Stimulated activated CD4-positive, alpha-beta T cell treated with anti-CD3 and anti-CD28 coated beads, Interleukin-15, amount 100 ng/mL, for 1 hour (primary cell): ENCODE measurements at places on chromosomes 1 and 21.

- DNase-seq = no peak
Observed at GRCh38 chr1:10614377-10615225, 139.9 kb downstream of the PEX14 start.

DNA sequence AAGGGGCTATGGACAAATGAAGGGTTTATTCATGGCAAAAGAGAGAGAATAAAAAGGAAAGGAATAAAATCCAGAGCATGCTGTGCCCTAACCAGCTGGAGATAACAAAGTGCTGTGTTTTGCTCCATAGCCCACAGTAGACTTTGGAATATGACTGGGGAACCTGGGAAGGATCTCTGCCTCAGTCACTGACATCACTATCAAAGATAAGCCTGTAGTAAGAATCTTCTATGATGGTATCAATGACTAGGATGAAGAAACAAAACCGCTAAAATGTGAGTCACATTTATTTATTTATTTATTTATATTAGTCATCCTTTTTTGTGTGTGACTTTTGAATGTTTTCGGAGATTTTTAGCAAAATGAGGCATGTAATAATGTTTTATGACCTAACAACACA is 56.3 kb downstream of the NVL start:
- no peak for DNase-seq

- no peak for DNase-seq
Observed at GRCh38 chr1:38577937-38578270, 281.7 kb downstream of the RRAGC start.

DNA sequence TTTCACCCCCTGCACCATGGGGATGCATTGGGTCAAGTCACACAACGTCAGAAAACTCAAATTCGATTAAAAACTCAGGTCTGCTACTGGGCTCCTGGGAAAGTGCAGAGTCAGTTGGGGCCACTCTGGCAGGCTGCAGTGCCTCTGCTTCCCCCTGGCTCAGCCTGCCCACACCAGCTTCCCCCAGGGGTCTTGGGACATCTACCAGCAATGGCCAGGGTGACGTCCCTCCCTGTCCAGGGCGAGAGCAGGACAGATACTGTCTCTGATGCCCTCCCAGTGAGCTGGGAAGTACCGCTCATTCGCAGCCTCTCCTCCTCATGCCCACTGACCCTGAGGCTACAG is 106.2 kb upstream of the COL6A1 start:
- no peak for DNase-seq

- DNase-seq = no peak
Observed at GRCh38 chr1:76093522-76094312, 19.2 kb downstream of the ST6GALNAC3 start.

DNA sequence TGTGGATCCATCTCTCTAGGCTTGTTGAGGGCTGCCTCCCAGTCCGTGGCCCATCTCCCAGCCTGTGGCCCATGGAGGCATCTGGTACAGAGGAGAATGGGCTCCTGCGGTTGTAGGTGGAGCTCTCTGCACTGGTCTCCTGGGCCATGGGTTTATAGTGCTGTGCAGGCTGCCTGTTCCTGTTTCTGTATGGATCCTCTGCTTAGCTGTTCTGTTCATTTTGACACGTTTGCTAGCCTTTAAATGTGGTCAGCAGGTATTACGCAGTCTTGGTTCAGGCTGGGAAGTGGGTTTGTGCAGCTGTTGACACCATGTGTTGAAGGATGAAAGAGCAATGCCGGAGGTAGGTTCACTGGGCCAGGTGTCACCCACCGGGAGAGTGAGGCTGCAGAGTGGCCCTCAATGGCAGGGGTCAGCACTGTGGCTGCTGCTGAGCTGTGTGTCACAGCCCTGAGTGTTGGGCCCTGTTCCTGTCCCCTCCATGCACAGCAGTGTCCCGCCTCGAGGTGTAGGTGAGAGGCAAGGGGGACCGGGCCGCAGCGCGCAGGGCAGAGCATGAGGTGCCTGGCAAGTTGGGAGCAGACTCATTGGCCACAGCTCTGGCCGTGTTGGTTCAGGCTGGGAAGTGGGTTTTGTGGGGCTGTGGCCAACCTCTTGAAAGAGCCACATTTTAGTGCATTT is 39.0 kb downstream of the SNAP47 start:
- no peak for DNase-seq

GRCh38 chr1:39984951-39985350 is 30.0 kb downstream of the MFSD2A start:
- DNase-seq = no peak

- no peak for DNase-seq
Observed at GRCh38 chr1:39933956-39934941, 20.7 kb upstream of the MFSD2A start.

- no peak for DNase-seq
Observed at GRCh38 chr1:25948641-25949040, 42.4 kb upstream of the STMN1 start.

DNA sequence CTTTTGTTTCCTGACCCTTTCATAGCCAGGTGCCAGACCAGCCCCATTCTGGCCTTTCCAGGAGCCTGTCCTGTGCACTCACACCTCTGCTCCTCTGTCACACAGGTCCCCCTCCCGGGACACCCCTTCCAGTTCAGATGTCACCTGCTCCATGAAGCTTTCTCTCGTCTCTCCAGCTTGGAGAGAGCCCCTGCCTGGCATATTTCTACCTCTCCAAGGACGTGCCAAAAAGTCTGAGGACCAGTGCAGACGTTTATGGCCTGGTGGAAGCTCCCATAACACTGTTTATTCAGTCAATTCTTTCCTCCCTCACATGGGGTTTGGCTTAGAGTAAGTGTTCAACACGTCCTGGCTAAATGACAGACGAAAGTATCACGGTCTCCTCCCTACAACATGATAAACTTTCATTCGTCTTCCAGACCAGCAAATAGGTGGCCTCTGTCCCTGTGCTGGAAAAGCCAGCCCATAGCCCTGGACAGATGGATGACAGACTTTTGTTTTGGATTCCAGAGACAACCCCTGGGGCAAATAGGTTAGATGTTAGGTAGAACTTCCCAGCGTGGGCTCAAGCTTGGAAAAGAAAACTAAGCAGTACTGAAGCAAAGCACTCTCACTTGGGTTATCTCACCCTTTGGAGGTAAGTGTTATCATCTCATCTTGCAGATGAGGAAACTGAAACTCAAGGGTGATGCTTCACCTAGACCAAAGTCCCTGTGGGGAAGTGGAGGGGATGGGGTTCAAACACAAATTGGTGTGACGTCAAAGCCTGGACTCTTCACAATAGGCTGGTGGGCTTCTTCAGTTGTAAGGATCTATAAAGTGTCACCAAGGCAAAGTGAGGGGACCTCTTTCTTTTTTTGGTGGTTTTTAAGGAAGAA is 52.9 kb upstream of the ECE1 start:
- no peak for DNase-seq

DNA sequence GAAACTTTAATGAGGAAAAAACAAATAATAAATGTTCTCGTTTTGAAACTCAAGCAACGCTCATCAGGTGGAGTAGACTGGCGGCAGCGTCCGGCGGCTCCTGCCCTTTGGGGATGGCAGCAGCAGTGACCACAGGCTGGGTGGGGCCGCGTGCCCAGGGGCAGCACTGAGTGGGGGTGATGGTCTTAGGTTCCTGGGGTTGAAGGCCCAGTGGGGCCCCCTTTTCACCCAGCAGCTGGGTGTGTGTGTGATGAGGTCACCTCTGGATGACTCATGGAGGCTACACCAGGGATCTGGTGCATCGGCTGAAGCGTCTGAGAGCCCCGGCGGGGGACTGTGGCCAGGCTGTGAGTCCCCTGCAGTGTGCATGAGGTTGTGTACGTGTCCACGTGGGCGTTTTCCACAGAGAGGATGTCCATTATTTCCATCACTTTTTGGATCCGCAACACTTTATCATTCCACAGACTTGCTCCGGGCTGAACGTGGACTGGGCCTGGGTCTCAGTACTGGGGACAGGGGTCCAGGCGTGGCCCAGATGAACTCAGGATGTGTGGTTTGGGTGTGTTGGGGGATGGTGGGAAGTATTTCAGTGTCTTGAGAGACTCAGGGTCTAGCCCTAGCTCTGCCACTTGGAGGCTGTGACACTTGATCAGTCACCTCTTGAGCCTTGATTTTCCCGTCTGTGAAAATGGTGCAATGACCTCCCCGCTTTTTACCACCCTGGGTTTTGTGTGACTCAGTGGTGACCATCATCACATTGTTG is 25.6 kb downstream of the LDLRAP1 start:
- no peak for DNase-seq

DNA sequence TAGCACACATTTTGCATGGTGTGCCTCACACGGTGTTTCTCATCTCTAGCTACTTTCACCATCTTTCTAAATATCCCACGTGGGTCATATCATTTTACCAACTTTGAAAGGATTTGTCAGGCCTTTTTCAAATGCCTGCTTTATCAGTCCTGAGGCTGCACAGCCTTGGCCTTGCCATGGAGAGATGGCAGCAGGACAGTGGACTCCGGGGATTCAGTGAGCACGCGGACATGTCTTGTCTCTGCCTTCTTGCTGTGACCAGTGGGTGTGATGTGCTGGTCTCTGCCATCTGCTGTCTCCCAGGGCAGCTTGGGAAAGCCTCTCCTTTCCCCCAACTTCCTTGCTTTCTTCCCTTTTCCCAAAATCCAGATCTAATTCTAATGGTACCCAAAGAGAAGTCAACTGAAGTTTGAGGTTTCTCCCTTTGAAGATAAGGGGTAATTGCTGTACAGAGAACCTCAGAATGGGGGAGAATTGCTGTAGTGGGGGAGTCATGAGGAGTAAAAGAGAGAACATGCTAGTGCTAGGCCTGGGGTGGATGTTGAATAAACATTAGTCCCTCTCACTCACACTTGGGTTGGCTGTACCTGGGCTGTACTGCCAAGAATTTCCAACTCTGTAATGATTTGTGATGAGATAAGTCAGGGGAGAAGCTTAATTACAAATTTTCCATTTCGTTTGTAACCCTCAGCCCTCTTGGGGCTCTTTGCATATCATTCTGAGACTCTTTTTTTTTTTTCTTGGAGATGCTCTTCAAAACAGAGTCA is 99.5 kb downstream of the GALNT2 start:
- no peak for DNase-seq

GRCh38 chr1:51750729-51751128 is 127.8 kb downstream of the NRDC start:
- no peak for DNase-seq

- DNase-seq = no peak
Observed at GRCh38 chr1:91605566-91605965, 104.9 kb downstream of the CDC7 start.

- DNase-seq = no peak
Observed at GRCh38 chr21:42319376-42319775, 4.2 kb upstream of the TFF3 start.

DNA sequence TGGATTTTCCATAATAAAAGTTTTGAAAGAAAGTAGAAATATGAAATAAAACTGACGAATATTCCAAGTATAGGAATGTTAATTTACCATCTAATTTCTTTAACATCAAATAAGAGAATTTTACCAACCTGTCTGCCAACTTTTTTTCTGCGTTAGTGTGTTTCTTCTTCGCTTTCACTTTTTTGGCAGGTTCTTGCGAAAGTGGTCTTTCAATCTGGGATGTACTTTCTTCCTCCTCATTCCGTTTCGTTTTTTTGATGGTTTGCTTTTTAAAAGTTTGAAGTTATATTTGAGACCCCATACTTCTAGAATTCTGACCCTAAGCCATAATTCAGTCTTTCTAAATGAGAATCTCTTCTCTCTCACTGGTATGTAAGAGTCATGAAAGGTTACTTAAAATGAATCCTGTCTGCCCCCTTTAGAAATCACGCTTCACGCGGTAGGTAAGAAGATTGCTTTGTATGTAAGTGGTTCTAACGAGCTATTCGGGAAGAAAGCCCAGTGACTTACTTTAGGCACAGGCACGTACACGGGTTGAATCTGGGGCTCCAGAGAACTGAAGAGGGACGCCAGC is 580 bp downstream of the RBM34 start:
- DNase-seq = no peak

- no peak for DNase-seq
Observed at GRCh38 chr1:183164340-183164739, 21.7 kb upstream of the LAMC2 start.
